HT1080 (cell line): ENCODE measurements at places on chromosomes 1 and 21. TPM values are rescaled to one million over a fixed set of nuclear protein-coding genes. Genes with fewer than 3 reads are reported as not detected.

KCNE1 gene
- total RNA-seq = not detected in 2 replicates

CGN gene
- 1.6 and 2.4 TPM in 2 replicates for total RNA-seq

HLX gene
- total RNA-seq = 2.9 and 3.8 TPM in 2 replicates

ZBTB8OS gene
- total RNA-seq = 56.1 and 63.8 TPM in 2 replicates

PRAMEF6 gene
- total RNA-seq = not detected in 2 replicates

WNT9A gene
- total RNA-seq = 0.33 and 0.68 TPM in 2 replicates

ANKRD45 gene
- 0.05 TPM in 1 of 2 replicates, not detected in the other for total RNA-seq

CCDC185 gene
- total RNA-seq = not detected in 2 replicates

CHODL gene
- not detected in 2 replicates for total RNA-seq

FCRLB gene
- 15.4 and 17.0 TPM in 2 replicates for total RNA-seq

TNFRSF8 gene
- 6.1 and 7.7 TPM in 2 replicates for total RNA-seq

VSIG8 gene
- total RNA-seq = 0.03 and 0.07 TPM in 2 replicates

PRELP gene
- total RNA-seq = 0.05 TPM in 1 of 2 replicates, not detected in the other

PSRC1 gene
- total RNA-seq = 62.1 and 65.2 TPM in 2 replicates

RAB25 gene
- total RNA-seq = 0.06 TPM in 1 of 2 replicates, not detected in the other

NUDT4B gene
- 2.1 and 14.6 TPM in 2 replicates for total RNA-seq

HTR1D gene
- 5.3 and 9.1 TPM in 2 replicates for total RNA-seq

KCNH1 gene
- 2.4 and 3.1 TPM in 2 replicates for total RNA-seq

NIBAN1 gene
- 24.8 and 27.6 TPM in 2 replicates for total RNA-seq

GRIK1 gene
- not detected in 2 replicates for total RNA-seq
